ENCODE measurements at places on chromosomes 4 and X.

GRCh38 chr4:2286904-2287593 is 25.1 kb upstream of the MXD4 start:
- DNase-seq = no peak

DNA sequence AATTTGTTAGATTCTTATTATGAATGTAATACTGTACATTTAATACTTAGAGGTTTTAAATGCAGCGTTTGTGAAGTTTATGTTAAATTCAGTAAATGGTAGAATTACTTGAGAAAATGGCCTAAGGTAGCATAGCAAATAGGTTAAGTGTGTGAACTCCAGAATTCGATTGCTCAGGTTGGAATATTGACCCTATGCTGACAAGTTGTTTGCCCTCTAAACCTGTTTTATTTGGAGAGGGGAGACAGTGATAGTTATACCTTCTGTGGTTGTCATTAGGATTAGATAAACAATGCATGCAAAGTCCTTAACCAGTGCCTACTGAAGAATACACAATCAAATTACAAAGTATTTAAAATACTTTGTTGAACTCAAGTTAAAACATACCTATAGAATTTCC is 5.4 kb downstream of the ADAD1 start:
- no peak for DNase-seq

DNA sequence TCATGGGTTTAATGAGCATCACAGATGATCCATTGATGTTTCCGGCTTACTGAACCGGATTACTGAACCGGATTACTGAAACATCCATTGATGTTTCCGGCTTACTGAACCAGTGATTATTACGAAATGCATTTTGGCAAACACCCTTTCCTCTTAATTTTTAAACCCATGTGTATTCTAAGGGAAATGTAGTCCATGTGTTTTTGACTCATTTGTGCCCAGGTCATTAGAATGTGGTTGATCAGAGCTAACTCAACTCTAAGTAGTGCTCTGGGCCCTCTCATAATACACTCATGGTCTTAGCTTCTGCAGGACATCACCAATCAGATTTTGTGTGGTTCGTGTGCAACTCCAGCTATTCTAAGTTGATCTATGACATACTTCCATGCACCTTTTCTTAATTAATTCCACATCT is 141.6 kb downstream of the SPATA18 start:
- DNase-seq = no peak

GRCh38 chrX:2696698-2697215 is 5.7 kb downstream of the CD99 start:
- peak; percentile 68 for DNase-seq

DNA sequence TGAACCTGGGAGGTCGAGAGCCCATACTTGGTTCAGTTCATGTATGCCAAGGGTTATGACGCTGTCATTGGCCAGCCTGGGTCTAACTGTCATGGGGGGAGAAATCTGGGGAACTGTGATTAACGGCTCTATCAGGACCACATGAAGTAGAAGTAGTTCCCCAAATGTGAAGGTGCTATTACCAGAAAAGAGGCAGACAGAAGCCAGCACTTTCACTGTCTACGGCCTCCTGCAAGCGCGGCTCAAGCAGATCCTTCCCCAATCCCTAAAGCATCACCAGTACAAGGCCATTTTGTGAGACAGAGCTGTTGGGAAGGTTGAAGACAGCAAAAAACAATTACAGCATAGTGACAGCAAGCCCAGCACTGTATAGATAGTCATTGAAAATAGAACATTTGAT is 37.5 kb downstream of the HOPX start:
- no peak for DNase-seq

Data from lower leg skin (tissue), 4 donors.